Nucleus accumbens (tissue), 56 donors: ENCODE measurements at places on chromosomes 13 and 19.

DNA sequence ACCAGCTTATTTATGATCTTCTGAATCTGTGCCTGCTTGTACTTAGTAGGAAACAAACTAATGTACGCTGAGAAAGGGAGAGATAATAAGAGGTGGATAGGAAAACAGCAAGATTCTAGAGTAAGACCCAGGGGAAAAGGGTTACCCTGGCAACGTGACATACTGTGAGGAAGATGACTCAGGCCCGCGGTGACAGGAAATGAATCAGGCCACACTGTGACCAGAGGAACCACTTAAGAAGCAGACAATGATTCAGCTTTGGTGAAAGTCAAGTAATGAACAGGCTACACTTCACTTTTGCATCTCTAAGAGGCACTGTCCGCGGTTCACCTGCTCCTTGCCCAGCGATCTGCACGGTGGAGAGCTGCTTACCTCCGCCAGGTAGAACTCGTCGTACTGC lies 158.2 kb downstream of the NALCN start:
- DNase-seq: no peak

DNA sequence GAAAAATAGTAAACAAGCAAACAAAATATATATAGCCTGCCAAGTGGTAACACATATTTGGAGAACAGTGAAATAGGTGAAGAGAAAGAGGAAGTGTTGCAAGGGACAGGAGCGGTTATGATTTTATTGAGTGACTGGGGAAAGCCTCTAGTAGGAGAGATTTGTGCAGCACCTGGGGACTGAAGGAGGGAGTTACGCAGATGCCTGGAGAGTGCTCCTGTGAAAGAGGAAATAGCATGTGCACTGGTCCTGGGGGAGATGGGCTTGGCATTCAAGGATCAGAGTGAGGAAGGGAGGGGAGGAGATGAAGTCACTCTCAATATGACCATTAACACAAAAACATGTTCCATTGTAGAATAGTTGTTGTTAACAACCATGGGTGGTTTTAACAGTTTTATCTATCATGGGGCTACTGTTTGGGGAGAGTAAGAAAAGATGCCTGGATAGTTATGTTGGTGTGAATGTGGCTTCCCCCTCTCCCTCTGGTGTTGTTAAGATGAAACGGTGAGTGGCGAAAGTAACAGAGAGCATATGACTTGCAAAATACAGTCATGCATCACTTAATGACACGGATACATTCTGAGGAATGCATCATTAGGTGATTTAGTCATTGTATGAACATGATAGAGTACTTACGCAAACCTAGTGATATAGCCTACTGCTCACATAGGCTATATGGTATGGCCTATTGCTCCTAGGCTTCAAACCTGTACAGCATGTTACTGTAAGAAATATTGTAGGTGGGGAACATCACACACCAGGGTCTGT lies 251.7 kb upstream of the ARGLU1 start:
- no peak for DNase-seq

DNA sequence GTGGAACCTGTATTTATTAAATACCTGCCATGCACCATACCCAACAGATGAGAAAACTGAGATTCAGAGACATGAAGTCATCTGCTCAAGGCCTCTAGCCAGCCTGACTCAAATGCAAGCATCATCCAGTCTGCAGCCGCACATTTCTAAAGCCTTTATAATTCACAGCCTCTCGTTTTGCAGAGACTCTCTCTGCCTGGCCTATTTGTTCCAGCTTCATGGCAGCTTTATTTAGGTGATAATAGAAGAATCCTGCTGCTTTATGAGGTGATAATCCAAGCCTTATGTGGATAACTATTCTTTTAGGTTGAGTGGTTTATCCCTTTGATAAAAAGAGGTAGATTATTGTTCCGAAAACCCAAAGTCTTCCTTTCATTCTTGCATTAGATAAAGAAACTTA lies 58.4 kb downstream of the OXGR1 start:
- no peak for DNase-seq

GRCh38 chr13:40794414-40795368 lies 5.3 kb downstream of the SLC25A15 start:
- no peak for DNase-seq

DNA sequence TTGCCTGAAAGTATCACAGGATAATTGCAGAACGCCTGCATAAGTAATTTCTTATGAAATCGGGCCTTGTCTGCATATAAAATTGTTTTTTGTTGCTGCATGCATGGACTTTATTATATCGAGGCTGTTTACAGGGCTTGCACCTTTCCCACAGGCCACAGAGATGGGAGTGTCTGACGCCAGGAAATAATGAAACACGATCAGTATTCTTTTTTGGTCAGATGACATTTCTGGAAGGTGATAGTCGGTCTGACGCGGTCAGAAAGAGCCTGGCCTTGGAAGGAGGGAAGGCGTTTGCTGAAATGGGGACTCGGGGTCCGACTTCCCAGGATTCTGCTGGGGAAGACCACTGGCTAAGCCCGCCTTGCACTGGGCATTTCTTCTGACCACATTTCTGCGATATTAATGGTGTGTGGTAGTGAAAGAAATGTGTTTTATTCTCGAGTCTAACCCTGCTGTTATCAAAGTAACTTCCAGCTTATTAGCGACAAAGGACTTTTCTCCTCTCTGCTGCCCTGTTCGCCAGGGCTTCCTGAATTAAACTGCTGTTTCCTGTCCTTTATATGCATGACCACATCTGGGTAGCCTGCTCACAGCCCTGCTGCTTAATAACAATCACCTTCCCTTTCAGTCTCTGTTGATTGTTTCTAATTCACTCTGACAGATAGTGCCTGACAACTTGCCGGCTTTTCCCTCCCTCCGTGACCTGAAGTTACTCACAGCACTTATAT lies 11.6 kb upstream of the ZNF536 start:
- DNase-seq: no peak

DNA sequence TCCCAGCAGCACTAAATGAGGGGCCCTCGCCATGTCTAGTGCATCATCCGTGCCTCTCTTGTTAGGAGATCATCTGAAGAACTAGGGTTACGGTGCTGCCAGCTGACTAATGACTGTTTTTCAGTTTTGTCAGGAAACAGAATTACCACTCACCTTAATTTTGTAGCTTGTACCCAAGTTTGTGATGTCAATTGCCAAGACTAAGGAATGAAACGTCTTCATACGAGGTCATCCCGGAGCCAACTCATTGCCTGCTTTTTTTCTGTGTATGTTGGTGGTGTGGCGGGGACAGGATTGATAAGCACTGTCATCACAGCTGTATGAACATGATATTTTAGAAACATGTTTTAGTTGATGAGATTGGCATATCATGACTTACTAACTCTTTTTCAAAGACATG lies 100.6 kb downstream of the TNFRSF19 start:
- no peak for DNase-seq

GRCh38 chr13:67229481-67230403 lies at the start of gene PCDH9:
Gene PCDH9 (minus strand): TSS chr13:67230336. CDS start chr13:67228440, 1,896 bp downstream.
- peak; percentile 72 for DNase-seq

DNA sequence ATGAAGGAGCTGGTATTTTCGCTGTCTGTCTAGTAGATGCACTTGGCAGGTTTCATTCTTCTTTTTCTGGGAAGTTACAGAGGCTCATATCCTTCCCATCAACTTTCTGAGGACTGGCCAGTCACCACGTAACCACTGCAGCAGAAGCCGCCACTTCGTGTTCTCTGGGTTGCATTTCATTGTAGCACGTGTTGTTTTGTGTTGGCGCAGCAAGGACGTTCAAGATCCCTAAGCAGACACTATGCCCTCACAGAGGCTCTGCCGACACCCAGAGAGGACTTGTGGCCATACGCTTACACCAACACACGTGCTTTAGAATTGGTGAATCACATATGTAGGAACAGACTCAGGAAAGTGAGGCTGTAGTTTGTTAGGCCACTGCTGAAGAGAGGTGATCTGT lies 42.2 kb upstream of the TEX29 start:
- DNase-seq: no peak

- DNase-seq: peak; percentile 46
Measured at GRCh38 chr19:58476498-58477015, 405 bp downstream of the ZNF446 start.

GRCh38 chr13:94249512-94249911 lies 230.0 kb downstream of the DCT start:
- DNase-seq: no peak

DNA sequence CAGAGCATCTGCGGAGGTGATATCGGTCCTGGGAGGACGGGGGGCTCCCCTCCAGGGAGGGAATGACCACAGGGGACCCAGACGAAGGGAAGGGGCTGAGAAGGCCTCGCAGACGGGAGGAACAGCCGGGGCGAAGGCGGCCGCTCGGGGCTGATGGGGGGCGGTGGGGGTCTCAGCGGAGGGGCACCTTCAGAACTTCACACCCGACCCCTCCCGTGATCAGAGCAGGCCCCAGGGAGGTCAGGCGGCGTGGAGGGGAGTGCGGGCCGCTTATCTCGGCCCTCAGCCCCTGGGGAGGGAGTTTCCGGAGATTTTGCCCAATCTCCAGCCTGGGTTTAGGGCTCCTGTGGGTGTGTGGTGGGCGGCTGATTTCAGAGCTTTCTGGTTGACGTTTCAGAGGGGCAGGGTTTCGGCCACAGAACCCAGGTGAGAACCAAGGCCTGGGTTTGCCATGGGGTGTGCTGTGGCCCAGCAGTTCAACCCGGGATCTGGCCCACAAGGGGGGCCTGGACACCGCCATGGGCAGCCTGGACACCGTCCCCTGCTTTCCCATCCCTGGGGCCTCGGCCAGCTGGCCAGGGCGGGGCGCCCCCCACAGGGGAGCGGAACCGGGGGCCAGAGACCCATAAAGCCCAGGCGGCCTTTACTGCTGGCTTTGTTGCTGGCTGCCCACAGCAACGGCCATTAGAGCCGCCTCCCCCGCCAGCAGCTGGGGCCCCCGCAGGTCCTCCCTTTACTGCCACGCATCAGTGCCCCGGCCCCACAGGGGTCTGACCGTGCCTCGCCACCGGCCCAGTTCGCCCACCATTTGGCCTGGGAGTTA lies 29.0 kb downstream of the ARID3A start:
- no peak for DNase-seq

DNA sequence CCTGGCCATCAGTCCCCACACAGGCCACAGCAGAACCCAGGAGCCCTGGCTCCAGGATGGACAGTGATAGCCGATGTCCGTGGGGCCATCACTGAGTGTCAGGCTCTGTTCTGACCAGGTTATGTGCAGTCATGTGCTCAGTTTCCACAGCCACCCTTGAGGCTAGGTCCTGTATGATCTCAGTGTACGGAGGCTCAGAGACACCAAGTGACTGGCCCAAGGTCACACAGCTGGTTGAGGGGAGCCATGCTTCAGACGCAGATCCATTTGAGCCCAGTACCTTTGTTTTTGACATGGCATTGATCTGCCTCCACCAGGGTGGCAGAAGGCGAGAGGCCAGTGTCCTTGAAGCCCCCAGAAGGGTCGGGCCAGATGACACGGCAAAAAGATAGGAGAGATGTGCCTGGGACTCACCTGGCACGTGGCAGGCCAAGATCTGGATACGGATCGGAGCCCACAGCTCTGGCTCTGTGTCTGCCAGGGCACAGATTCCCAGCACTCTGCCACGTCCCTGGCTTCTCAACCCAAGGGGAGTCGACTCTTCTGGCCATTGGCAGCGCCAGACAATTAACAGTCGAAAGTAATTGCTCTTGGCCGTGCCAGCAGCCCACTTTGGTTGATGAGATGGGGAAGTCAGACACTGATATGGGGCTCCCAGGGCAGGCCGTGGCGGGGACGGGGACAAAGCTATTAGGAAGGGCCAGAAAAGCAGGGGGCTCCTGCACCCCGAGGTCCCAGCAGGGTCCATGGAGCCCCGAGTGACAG lies 15.6 kb downstream of the EVI5L start:
- no peak for DNase-seq

DNA sequence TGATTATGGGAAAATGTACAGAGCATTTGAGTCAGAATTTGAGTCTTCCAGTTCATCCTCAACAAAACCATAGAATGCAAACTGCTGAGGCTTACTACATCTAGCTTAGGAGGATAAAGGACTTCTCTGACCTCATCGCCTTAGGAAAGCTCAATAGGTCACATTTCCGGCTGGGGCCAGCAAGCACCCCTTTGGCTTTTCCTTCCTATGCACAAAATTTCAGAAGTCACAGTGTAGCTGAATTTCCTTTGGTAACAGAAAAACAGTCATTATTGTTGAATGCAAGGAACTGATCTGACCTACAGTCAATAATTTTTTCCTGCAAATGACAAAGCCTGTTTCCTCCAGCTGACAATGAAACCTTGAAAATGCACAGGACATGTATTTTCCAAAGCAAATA lies 32.8 kb upstream of the LRCH1 start:
- no peak for DNase-seq

DNA sequence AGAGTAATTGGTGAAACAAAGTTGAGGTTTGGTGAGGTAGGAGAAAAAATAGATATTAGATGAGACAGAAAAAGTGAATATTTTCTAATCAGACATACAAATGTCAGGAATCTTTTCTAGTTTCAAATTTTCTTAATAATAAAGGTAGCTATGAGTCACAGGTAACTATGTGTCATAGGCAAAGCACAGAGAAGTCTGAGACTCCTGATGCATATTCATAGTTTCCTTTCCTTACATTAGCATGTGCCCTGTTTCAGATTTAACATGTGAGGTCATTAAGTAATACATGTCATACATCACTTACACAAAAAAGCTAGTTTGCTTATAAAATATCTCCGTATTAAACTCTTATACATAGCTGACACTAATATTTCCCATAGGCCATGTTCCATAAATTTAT lies 1141.3 kb upstream of the PCDH20 start:
- DNase-seq: no peak

- no peak for DNase-seq
Measured at GRCh38 chr19:55648585-55649267, 714 bp downstream of the CCDC106 start.

DNA sequence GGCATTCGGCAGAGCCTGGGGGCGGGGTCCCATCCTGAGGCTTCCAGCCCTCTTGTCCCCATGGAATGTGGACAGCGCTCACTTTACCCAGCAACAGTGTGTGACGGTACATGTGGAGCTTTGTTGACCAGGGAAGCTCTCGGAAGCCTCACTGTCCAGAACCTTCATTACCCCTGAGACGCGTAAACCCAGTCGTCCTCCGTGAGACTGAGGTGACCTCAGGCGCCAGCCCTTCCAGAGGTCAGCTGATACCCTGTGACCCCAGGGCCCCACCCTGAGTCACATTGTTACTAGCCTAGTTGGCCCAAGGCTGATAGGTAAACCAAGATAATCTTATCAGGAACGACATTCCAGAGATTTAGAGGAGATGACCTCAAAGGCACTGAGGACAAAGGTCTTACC lies 10.2 kb upstream of the TMEM160 start:
- DNase-seq: no peak
